HEK293T (cell line): ENCODE measurements at places on chromosomes 5 and 9.
A peak's percentile ranks its signal among the peaks of the same experiment; 100 is the strongest.

GRCh38 chr5:33933723-33934169, 2.4 kb upstream of the RXFP3 start:
- DNase-seq: no peak

DNA sequence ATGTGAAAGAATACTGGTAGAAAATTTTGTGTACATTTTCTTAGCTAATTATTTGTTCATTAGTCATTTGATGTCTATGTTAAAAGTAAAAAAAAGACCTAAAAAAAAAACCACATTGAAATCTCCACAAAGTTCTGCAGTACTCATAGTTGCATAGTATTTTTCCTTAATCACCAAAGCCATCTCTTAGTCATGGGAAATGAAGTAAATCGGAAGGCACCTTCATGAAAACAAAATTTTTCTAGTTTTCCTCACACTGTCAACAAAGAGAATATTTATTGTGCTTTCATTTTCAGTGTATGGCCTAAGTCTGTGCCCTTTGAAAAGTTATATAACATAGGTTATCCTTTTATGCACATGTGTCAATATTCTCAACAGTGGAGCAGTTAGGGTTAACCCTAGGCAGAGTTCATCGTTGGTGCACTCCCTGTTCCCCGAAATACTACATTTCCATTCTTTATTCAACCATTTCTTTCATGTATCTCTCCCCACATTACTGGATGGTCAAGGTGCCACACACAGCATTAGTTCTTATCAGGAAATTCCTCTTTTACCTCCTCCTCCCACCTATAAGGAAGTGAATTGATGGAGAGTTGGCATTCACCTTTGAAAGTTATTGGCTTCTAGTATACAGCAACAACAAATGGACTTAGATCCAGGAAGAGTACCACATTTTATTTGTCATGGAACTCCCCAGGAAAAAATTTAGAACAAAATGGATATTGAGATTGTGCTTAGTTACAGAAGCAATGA, 93.1 kb downstream of the NUDT12 start:
- no peak for DNase-seq

DNA sequence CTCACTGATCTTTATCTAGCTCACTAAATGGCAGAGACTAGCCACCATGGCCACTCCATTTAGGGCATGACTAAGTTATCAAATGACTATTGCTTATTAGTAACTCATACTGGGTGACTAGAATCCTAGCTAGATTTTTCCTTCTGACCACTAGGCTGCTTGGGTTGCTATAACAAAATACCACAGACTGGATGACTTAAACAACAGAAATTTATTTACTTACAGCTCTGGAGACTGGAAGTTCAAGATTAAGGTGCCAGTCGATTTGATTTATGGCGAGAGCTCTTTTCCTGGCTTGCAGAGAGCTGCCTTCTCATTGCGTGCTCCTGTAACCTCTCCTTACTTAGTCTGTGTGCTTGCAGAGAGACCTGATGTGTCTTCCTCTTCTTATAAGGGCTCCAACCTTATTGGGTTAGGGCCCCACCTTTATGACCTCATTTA, 55.0 kb upstream of the APC start:
- DNase-seq: no peak

GRCh38 chr5:137316346-137316736, 182.8 kb downstream of the SPOCK1 start:
- DNase-seq: no peak

DNA sequence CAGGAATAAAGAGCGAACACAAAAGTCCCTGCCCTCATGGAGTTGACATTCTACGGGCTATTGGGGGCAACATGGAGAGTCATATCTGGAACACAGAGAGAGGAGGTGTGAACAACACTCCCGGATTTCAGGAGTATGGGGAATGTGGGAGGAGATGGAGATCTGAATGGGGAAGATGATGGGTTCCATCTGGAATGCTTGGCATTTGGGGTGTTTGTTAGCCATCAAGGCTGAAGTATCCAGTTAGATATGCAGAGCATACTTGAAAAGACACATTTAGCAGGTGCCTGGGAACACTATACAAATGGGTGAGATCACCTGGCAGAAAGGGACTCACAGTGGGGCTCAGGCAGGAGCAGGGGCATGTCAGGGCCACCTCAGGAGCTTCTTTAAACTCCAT, 61.1 kb downstream of the EGFLAM start:
- no peak for DNase-seq

DNA sequence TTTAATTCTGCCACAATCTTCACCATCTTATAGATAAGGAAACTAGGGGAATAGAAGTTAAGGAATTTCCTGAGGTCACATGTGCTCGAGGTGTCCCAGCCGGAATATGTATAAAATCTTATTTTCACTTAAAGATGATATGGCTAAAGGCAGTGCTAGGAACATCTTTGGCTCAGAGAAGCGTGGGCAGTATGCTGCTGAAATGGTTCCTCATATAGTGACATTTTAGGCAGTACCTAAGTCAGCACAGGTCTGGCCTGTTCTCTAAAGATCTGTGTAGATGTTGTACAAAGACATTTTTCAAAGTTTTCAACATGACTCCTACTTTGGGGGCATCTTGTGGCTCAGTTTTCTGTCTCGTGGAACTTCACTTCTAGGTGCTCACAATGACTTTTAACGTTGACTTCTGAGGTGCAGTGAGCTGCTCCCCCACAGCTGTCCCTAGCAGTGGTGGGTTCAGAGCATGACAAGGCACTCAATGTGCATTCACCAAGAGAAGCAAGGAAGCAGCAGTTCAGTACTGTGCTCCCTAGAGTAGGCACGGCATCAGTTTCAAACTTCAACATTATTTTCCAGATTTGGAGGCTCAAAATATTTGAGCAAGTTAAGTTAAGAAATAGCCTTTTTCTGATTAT, 40.3 kb downstream of the TNFAIP8 start:
- no peak for DNase-seq

- no peak for DNase-seq
Observed at GRCh38 chr5:167167191-167167795, 1124.2 kb upstream of the WWC1 start.

GRCh38 chr9:138105561-138106505, 228.3 kb downstream of the CACNA1B start:
- no peak for DNase-seq

DNA sequence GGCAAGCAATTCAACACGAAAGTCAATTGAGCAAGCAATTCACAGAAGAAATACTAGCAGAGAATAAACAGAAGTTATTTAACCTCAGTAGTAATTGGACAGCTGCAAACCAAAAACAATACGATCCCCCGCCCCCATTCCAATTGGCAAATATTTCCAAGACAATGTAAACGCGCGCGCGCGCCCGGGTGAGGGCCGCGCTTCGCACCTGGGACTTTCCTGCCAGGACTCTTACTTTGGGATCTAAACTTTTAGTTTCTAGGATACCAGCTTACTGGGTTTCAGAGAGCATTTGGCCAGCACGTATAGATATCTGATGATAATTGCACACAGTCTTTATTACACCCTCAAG, 8.6 kb downstream of the RUFY1 start:
- peak; percentile 48 for DNase-seq

- DNase-seq: no peak
Observed at GRCh38 chr9:120336021-120336752, 243.8 kb downstream of the CDK5RAP2 start.

DNA sequence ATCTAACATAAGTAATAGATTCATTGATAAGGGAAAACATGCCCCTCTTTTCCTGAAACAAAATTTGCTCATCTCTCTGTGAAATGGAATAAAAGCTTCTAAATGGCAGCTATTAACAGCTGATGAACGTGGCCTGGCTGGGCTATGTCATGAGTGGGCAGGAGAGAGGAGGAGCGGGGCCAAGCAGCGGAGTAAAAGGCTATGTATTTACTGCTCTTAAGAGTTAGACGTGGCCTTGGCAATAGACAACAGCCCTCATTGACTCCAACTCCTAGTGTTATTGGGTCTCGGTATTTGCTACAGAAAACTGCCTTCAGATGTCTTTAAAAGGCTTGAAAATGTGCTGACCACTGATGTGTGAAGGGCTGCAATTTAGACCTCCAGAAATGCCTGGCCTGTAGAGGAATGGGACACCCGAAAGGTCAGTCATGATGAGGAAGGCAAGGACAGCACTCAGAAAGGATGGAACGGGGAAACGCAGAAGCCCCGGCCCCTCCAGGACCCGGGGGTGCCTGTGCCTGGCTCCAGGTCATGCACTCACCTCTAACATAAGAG, 116.8 kb downstream of the PDZD2 start:
- no peak for DNase-seq

DNA sequence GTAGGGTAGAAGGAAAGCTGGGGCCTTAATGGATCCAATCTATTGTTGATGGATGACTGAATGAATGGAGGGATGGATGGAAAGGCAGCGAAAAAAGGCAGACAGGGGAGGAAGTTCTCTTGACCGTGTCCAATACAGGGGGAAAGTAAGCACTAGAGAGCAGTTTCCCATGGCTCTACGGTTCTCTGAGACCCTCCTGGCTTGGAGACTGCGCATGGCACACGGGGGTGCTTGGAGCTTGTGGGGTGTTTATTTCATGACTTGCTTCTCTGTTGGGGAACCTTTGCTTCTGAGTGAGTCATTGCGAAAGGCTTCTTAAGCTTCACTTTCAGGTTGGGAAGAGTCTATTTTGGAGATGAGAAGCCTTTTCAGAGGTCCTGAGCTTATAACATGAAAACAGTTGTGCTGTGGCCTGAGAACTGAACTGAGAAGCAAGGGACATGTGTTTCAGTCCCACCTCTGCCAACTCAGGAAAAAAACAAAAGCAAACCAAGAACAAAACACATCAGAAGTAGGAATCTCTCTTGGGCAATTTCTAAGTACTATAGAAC, 12.8 kb upstream of the TEX48 start:
- no peak for DNase-seq

GRCh38 chr5:119943148-119943547, 313.8 kb downstream of the FAM170A start:
- no peak for DNase-seq

DNA sequence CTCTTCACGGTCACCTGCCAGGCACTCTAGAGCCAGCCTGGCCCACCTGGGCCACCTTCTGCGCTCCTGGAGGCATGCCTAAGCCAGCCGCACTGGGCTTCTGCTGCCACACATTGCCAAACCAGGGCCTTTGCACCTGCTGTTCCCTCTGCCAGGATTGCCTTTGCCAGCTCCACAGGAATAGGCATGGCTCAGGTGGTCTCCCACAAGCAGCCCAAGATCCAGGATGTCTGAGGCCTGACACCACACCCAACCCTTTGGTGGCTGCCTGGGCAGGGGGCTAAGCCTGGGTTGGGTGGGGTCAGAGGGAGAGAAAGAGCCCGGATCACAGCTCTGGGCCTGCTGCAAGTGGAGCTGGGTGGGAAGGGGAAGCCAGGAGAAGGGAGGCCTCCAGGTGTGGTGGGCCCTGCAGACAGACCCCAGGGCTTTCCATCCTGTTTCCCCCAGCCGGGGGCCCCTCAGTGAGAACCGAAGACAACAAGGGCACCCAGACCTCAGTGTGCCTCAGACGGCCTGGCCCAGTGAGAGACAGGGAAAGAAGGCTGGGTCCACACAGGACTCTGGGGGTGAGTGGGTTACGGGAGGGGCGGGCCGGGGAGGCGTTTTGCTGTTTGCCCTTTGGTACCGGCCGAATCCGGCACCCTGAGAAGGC, 672 bp upstream of the SUSD3 start:
- DNase-seq: no peak

GRCh38 chr9:71119746-71120145, 1.7 kb downstream of the TRPM3 start:
- no peak for DNase-seq

GRCh38 chr5:175335691-175336090, 108.3 kb downstream of the DRD1 start:
- DNase-seq: no peak

DNA sequence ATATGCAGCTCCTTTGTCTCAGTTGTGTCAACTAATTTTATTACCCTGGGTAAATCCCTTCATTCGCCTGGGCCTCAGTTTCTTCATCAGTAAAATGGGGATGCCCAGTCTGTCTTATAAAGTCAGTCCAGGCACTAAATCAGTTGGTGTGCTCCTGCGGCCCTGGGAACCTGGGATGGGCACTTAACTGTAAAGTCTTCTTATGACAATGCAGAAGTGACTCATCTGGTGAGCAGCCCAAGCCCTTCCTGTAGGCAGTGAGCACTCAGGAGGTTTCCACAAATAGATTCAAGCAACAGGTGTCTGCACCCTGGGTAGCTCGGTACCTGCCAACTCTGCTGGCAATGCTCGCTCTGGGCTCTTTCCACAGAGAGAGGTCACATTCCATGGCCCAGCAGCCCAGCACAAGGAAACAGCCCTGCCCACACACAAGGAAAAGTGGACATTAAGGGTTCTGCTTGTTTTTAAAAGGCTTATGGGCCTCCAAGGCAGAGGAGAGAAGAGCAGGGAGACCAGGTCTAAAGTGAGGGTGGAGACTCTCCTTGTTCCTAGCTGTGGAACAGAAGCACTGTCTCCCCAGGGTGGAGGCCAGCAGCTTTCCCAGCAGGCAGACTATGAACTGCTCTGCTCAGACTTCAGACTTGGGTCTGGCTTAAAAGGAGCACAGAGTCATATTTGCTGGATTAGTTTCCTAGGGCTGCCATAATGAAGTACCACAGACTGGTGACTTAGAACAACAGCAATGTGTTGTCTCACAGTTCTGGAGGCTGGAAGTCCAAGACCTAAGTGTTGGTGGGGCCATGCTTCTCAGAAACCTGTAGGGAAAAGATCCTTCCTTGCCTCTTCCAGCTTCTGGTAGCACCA, 89.7 kb upstream of the ADRA1B start:
- no peak for DNase-seq
